ENCODE measurements at places on chromosomes 3 and 15. TPM values are rescaled to one million over a fixed set of nuclear protein-coding genes. Genes with fewer than 3 reads are reported as not detected.

Gene BTD
- 35.2 TPM for total RNA-seq

Gene HRG
- total RNA-seq = not detected

Gene RBP2
- not detected for total RNA-seq

Gene TRH
- total RNA-seq = not detected

Gene PLIN1
- 0.16 TPM for total RNA-seq

Gene CEP97
- total RNA-seq = 10.2 TPM

Gene RLBP1
- not detected for total RNA-seq

Gene UROC1
- total RNA-seq = not detected

Gene CYP1A2
- not detected for total RNA-seq

Gene REC114
- not detected for total RNA-seq

Gene CCNB2
- 6.2 TPM for total RNA-seq

Gene MST1R
- total RNA-seq = 1.1 TPM

Gene CHCHD6
- 11.2 TPM for total RNA-seq

Gene GCHFR
- 3.5 TPM for total RNA-seq

Gene RGMA
- total RNA-seq = 7.5 TPM

Gene SEMA3F
- 4.5 TPM for total RNA-seq

All from hair follicle dermal papilla cell (primary cell).